ENCODE measurements at places on chromosomes 2 and 18. TPM values are rescaled to one million over a fixed set of nuclear protein-coding genes. Genes with fewer than 3 reads are reported as not detected.

The ST8SIA3 gene
- polyA plus RNA-seq: not detected

The MRPL44 gene
- polyA plus RNA-seq: 40.1 TPM

The NEUROD1 gene
- not detected for polyA plus RNA-seq

The FOXD4L1 gene
- 0.19 TPM for polyA plus RNA-seq

The CDKL4 gene
- polyA plus RNA-seq: 0.90 TPM

The CIB4 gene
- 0.50 TPM for polyA plus RNA-seq

The LAMA3 gene
- 2.6 TPM for polyA plus RNA-seq

The UGT1A4 gene
- not detected for polyA plus RNA-seq

GRCh38 chr2:226916669-226917068 lies 80.8 kb downstream of the RHBDD1 start:
- DNase-seq: no peak

DNA sequence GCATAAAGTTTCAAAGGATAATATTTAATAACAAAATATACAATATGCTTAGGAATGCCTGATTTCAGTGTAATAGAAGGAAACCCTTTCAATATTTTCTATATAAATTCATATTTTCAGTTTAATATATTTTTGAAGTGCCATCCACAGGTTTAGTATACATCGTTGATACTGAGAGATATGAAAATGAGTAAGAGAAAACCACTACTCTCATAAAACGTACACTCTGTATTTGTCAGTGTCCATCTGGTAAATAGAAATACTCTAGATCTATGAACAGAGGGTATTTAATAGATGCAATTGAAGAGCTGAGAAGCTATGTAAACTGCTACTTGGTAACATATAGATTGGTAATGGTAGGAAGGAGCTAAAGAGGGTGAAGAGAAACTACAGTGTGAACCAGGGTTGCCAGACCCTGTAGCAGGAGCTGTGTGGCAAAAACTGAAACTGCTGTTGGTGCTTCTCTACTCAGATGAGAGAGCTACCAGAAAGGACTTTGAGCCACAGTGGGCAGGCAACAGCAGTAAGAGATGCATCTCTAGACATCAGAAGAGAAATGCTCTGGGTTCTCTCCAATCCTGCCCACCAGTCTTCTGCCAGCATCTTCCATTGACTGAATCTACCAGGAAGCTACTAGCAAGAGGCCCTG lies 187.4 kb downstream of the CCDC102B start:
- DNase-seq: no peak

DNA sequence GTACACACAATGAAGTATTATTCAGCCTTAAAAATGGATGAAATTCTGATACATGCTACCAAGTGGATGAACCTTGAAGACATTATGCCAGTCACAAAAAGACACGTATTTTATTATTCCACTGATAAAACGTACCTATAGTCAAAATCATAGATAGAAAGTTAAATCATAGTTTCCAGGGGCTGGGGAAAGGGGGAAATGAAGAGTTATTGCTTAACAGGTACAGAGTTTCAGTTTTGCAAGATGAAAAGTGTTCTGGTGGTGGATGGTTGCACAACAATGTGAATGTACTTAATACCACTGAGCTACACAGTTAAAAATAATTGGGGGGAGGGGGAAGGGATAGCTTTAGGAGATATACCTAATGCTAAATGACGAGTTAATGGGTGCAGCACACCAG lies 279.0 kb upstream of the STON1 start:
- no peak for DNase-seq

DNA sequence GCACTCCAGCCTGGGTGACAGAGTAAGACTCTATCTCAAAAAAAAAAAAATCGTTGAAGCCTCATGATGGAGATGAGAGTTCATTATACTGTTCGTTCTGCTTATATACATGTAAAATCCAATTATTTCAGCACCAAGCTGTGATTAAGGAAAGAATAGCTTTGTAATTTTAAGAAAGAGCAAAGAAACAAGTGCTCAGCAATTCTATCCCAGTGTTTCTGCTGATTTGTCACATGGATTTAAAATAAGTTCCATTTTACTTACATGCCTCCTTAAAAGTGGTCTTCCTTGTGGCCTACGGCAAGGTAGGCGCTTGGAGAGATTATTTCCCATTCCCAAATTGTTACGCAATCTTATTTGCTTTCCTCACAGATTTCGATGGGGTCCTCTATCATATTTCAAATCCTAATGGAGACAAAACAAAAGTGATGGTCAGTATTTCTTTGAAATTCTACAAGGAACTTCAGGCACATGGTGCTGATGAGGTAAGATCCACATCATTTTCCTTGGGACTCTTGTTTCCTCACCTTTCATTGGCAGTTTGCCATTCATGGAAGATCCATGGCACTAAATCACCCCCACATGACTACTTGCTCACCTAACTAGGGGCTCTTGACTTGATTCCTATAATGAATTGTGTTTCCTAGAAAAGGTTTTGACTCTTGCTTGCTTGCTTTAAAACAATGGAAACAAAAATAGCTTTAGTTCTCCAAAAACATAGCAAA lies 11.5 kb downstream of the ARPC2 start:
- DNase-seq: no peak

DNA sequence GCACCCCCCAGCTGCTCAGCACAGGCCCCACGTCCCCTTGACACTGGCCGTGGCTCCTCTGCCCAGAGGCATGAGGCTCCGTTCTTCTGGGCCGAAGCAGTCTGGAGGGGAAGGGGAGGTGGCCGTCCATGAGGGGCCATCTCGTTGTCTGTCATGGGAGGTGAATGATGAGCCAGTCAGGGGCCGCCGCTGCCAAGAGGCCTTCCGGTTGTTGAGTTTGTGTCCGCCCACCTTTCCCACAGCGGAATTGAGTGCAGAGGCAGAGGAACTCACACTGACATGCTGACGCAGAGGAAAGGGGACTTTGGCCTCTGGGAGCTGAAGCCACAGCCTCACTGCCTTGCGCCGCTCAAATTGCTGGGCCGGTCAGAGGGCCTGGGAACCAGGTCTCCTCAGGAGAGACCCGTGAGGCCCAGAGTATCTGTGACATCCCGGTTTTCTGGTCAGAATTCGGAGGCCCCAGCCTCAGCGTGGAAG lies 268.4 kb downstream of the ATAD2B start:
- no peak for DNase-seq

- peak; percentile 18 for DNase-seq
Measured at GRCh38 chr2:68709421-68709911, 25.1 kb upstream of the ARHGAP25 start.

GRCh38 chr18:8262221-8262620 lies 347.0 kb upstream of the RAB12 start:
- DNase-seq: no peak

- no peak for DNase-seq
Measured at GRCh38 chr2:10322973-10323372, 20.3 kb downstream of the HPCAL1 start.

DNA sequence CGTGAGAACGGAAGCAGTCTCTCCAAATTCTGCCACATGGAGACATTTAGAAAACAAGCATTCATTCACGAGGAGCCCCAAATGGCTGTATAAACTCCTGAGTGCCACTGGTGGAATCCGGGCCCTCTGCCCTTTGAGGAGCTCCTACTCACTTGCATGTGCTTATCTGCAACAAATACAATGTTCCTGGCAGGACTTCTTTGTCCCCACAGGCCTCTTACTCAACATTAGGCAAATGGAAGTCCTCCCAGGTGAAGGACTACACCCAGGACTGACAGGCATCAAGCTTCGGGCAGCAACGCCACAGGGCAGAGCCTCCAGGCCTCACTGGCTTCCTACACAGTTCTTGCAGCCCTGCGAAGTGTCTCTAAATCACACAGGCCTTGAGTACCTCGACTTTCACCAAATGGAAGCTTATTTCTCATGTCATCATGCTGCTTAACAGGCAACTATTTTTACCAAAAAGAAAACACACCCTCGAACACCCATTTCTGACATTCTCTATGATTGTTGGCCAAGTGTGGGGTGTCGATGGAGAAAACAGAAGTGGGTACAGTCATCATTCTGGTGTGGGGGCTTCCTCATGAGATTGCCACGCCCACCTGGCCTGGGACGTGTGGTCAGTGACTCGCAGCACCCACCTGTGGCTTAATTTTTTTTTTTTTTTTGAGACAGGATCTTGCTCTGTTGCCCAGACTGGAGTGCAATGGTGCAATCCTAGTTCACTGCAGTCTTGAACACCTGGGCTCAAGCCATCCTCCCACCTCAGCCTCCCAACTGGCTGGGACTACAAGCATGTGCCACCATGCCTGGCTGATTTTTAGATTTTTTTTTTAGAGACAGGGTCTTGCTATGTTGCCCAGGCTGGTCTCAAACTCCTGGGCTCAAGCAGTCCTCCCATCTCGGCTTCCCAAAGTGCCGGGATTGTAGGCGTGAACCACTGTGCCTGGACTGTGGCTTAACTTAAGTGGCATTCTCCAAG lies 186.8 kb upstream of the GLI2 start:
- DNase-seq: no peak

GRCh38 chr2:240775905-240776304 lies 44.1 kb downstream of the KIF1A start:
- no peak for DNase-seq

- DNase-seq: no peak
Measured at GRCh38 chr2:46888421-46888952, 27.1 kb downstream of the MCFD2 start.

GRCh38 chr2:241814643-241815476 lies 5.9 kb downstream of the NEU4 start:
- DNase-seq: no peak

GRCh38 chr2:6880200-6880733 lies 2.7 kb downstream of the RSAD2 start:
- no peak for DNase-seq

- no peak for DNase-seq
Measured at GRCh38 chr2:108935271-108935741, 53.7 kb downstream of the EDAR start.

- no peak for DNase-seq
Measured at GRCh38 chr2:201128933-201129505, 13.1 kb downstream of the CFLAR start.

GRCh38 chr2:24438106-24438505 lies 52.9 kb upstream of the NCOA1 start:
- DNase-seq: no peak

DNA sequence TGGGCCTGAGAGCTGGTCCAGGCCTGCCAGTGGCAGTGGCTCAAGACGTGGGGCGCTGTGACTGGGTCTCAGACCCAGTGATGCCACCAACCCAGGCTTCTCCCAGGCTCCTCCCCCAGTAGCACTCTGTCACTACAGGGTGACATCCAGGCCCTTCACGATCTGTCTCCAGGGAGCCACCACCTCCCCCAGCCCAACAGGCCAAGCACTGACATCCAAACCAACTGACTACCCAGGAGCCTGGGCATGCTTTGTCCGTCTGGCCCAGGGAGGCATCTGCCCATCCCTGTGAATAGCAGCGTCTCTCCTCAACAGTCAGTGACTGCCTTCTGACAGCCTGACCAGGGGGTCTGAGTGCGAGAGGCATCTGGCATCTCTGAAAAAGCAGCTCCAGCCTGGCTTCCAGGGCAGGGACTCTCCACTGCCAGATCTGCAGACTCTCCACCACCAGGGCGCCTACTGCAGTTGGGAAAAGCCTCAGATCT lies 13.0 kb downstream of the TEX44 start:
- no peak for DNase-seq

- no peak for DNase-seq
Measured at GRCh38 chr2:139067072-139067471, 286.9 kb upstream of the NXPH2 start.

GRCh38 chr2:161766334-161766733 lies 142.1 kb downstream of the SLC4A10 start:
- DNase-seq: no peak

- DNase-seq: no peak
Measured at GRCh38 chr2:188414411-188414810, 122.7 kb downstream of the GULP1 start.

GRCh38 chr18:67670024-67670543 lies 153.6 kb upstream of the DSEL start:
- no peak for DNase-seq

- no peak for DNase-seq
Measured at GRCh38 chr2:227701556-227701955, 16.3 kb downstream of the SLC19A3 start.

DNA sequence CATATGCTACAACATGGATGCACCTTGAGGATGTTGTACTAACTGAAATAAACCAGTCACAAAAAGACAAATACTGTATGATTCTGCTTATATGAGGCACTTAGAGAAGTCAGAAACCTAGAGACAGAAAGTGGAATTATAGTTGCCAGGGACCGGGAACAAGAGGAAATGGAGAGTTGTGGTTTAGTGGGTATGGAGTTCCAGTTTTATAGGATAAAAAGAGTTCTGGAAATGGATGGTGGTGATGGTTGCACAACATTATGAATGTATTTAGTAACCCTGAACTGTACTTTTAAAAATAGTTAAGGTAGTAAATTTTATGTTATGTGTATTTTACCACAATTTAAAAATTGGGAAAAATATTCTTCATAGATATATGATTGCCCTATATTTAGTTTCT lies 97.7 kb downstream of the DPP4 start:
- no peak for DNase-seq

Data from right renal cortex interstitium (tissue), 3 donors.